Epithelial cell of proximal tubule (primary cell): ENCODE measurements at places on chromosomes 16 and 17. TPM values are rescaled to one million over a fixed set of nuclear protein-coding genes. Genes with fewer than 3 reads are reported as not detected.

GRCh38 chr17:6551356-6551755, 5.0 kb downstream of the PITPNM3 start:
- no peak for DNase-seq

DNA sequence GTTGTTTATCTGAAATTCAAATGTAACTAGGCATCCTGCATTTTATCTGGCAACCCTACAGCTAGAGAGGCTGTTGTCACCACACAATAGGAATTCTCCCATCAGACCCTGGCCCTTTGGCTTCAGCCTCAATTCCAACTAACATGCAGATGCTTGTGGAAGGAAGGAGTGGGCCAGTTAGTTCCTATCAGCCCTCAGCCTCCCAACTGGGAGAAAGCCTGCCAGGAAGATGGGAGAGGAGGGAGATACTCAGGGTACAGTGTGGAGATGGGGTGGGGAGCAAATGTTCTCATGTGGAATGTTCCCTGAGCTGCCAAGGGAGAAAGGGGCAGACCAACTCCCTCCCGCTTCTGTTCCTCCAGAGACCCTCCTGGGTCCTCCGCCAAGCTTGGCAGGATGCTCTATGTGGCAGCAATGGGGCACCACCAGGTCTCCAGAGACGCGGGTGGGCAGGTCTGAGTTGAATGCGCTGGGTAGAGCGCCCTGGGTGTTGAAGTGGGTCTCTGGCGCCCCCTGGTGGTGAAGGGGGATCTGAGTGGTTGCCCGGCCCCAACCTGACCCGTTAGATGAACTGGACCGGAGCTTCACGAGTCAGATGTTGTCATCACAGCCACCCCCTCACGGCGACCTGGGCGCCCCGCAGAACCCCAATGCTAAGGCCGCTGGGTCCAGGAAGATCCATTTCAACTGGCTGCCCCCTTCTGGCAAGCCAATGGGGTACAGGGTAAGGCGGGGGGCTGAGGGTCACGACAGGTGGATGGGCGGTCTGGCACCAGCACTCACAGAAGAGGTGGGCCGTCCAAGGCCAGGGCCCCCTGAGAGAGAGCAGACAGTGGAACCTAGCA, 15.2 kb downstream of the GALK1 start:
- DNase-seq, result no peak

DNA sequence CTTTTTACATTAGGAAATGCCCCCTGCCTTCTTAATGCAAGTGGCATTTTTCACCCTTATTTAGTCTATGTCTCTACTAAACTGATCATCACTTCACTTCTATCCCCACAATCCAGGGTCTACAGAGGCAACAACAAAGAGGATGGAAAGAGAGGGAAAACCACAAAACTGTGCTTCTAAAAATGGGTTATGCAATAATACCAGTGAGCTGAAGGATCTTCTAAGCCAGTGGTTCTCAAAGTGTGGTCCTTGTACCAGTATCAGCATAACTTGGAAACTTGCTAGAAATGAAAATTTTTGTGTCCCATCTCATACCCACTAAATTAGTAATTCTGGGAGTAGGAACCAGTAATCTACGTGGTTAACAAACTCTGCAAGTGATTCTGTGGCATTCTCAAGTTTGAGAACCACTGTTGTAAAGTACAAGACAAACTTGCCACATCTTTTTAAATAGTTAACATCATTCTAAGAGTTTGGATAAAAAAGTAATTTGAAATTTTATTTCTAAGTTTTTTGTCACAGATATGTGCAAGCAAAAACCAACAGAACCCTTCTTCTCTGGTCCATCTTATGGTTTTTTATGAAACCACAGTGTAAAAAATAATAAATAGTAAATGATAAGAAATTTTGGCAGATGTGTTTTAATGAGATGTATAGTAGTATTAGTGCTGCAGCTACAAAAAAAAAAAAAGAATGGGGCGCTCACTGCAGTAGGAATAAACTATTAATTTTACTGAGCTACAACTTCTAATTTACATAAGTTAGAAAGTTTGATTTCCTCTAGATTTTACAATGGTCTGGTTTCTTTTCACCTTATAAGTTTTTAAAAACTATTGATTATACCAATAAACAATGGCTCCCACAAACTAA, 16.2 kb downstream of the CDC27 start:
- DNase-seq, result no peak

- DNase-seq, result no peak
Measured at GRCh38 chr16:28985211-28986041, 574 bp downstream of the LAT start.

Gene HOXB3
- 22.6 and 49.9 TPM in 2 replicates for total RNA-seq

- DNase-seq, result no peak
Measured at GRCh38 chr16:19192865-19193264, 24.8 kb downstream of the SYT17 start.

DNA sequence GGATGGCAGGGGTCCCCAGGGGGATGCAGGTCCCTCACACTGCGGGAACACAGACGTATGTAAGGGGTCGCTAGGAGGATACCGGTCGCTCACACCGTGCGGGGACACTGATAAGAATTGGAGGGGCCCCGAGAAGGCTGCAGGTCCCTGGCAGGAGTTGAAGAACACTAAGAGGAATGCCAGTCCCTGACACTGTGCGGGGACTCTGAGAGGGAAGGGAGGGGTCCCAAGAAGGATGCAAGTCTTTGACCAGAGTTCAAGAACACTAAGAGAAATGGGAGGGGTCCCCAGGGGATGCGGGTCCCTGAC, 510 bp downstream of the ERCC4 start:
- DNase-seq, result no peak

Gene ENDOV
- total RNA-seq, result 8.5 and 13.5 TPM in 2 replicates

GRCh38 chr16:9966569-9967157, 215.6 kb downstream of the GRIN2A start:
- peak; percentile 76 for DNase-seq

Gene CTF1
- total RNA-seq, result 0.87 and 4.3 TPM in 2 replicates

- peak; percentile 54 for DNase-seq
Measured at GRCh38 chr17:6254036-6254435, 180.9 kb downstream of the AIPL1 start.

- no peak for DNase-seq
Measured at GRCh38 chr17:64983708-64984107, 64.4 kb upstream of the LRRC37A3 start.

Gene NEUROD2
- not detected in 2 replicates for total RNA-seq

GRCh38 chr16:67361038-67361437, 32.3 kb downstream of the TPPP3 start:
- no peak for DNase-seq

DNA sequence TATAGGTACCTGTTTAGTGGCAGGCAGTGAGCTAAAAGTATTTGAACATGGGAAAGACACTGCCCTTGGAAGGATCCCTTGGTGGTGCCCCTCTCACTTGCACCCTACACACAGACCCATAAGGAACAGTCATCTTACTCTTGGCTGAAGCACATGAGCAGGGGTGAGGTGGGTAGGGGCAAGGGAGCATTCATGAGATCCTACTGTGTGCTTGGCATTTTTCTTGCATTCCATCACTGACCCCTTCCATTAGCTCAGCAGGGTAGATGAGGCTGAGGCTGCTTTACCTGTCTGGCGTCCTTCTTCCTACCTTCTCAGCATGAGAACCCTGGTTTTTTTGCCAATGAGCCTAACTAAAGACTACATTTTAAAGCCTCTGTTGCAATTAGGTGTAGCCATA, 48.3 kb downstream of the CCT6B start:
- DNase-seq, result no peak

Gene APOBR
- total RNA-seq, result not detected in 2 replicates

DNA sequence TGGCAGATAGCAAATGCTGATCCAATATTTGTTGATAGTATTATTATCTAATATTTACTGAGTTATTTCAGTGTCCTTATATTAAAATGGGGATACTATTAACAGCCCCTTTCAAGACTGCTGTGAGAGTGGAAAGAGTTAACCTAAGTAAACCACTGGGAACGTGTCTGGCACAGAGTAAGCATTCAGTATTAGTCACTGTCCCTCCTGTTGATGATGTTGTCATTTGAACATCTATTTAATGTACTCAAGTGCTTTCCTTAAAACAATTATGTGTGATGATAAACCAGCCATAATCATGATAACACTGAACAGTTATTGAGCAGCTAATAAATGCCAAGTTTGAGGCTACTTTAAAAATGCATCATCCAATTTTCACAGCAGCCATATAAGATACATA, 135.7 kb upstream of the XYLT1 start:
- no peak for DNase-seq

DNA sequence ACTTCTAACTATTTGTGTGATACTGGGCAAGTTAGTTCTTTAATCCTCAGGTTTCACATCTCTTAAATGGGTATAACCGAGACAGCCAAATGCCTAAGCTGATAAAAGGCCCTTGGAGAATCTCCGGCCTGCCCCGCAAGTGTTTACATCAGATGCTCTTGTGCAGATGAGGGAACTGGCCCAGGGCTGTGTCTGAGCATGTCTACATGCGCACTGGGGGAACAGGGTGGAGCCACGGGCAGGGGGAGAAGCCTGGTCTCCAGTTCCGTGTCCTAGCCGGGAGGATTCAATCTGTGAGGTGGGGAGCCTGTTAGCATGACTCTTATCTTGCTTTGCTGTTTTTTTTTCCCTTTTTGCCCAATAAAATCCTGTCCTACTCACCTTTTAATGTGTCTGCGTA, 222.9 kb downstream of the CDH8 start:
- DNase-seq, result no peak

Gene NXPH3
- 0.07 and 0.69 TPM in 2 replicates for total RNA-seq

- DNase-seq, result no peak
Measured at GRCh38 chr16:66668777-66669444, 27.6 kb downstream of the CMTM4 start.

DNA sequence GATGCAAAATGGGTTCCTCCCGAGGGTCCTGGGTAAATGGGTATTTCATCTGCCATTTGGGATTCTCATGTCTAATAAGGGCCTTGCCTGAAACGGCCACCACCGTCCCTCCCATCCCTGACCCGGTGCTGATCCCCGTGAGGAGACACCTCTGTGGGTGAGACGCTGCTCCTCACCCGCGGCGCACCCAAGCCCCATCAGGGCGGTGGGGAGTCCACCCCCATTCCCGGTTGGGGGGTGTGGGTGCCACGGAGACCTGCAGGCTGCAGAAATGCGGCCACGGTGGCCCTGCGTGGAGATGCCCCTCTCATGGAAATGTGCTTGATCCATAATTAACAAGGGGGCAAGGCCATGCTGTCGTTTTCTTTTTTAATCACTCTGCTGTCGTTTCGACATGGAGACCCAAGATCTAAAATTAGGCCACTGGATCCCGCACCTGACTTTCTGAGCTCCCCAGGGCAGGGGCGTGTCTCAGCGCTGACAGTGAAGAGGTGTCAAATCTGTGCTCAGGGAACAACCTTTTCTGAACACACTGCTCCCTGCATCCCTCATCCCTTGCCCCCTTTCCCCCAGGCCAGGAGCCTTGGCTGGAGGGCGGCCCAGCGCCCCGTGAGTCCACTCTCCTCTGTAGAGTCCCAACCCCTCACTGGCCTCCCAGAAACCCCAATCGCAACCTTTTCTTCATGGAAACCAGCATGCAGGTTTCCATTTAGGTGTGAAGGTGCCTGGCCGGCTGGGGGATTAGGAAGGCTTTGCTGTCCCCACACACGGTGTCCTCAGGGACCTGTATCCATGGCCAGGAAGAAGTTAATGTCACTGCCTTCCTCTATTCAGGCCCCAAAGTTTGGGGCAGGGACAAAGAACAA, 38.9 kb downstream of the PEMT start:
- no peak for DNase-seq

Gene PLA2G10
- 0.22 TPM in 1 of 2 replicates, not detected in the other for total RNA-seq

GRCh38 chr16:86572041-86572521, 5.5 kb downstream of the FOXC2 start:
- DNase-seq, result no peak

Gene BAIAP3
- 1.5 and 3.9 TPM in 2 replicates for total RNA-seq

- DNase-seq, result no peak
Measured at GRCh38 chr16:1182950-1183907, 30.3 kb downstream of the CACNA1H start.

Gene GUCY2D
- total RNA-seq, result not detected in 2 replicates

DNA sequence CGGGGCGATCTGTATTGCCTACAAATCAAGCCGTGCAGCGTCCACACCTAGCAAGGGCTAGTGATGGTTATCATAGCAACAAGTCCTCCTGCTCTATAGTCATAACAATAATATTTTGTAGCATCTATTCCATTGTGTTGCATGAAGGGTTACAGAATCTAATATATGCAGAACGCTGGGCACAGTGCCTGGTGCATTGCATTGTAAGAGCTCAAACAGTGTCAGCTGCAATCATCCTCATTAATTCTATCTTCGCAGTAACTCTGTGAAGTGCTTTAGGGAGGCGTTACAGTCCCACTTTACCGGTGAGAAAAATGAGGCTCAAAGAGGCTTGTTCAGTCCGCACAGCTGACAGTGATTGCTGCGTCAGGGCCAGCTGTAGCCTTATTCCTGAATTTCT, 149.4 kb downstream of the RBFOX1 start:
- no peak for DNase-seq

- DNase-seq, result no peak
Measured at GRCh38 chr16:69302301-69302700, 8.8 kb upstream of the VPS4A start.

- no peak for DNase-seq
Measured at GRCh38 chr16:57324749-57325148, 33.8 kb upstream of the CCL22 start.

GRCh38 chr17:5711344-5711743, 127.0 kb upstream of the NLRP1 start:
- no peak for DNase-seq

DNA sequence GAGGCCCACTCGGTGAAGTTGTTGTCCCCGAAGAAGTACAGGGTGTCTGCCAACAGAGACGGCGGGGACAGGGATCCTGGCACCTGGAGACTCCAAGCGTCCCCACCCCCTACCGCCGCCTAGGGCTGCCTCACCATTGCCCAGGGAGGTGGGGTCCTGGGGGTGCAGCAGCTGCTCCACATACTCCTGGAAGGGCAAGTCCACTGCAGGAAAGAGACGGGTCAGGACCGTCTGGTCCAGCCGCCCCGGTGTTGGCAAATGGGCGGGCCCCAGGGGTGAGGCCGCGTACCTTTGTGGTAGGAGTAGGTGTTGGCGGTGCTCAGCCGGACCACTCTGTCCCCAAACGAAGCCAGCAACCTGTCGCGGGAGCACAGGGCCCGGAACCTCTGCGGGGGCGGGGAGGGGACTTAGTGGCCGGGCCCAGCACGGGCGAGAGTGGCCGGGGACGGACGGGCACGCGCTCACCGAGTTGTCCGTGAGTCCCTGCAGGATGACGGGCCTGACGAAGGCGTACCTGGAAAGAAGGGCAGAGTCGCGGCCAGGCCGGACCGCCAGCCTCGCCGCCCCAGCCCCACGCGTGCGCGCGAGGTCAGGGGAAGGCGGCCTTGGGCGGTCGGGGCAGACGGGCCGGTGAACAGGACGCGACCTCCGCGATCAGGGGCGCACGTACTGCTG, 601 bp downstream of the JMJD8 start:
- no peak for DNase-seq

- DNase-seq, result no peak
Measured at GRCh38 chr16:4668313-4668960, 24.9 kb upstream of the NUDT16L1 start.
